ENCODE measurements at places on chromosomes 2 and 18.

GRCh38 chr2:224360801-224361251, 41.1 kb downstream of the FAM124B start:
- DNase-seq, result no peak

GRCh38 chr2:191724015-191724414, 46.1 kb downstream of the NABP1 start:
- no peak for DNase-seq

DNA sequence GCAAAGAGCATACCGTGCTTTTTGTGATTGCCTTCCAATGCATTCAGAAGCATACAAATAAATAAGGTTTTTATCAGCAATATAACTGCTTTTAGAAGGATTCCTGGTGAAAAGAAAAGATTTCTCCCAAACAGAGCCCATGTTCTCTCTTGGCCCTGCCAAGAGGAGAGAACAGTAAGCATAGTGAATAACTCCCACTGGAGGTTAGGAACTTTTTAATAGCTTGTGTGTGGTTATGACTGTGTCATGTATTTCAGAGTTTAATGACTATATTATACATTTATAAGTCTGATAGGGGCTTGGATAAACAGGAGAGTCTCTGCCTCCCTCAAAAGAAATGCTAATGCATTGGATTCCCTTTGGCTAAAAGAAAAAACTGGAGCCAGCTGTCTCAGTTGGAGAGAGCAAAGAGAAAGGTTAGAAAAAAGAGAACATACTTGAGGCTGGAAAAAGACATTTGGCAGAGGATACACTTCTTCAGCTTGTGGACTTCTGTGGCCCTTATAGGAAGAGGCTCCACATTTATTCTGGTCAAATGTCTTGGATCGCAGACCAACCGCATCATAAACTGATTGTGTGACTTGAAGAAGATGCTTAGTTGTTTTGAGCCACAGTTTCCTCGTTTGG, 63.0 kb upstream of the SPRED2 start:
- DNase-seq, result no peak

GRCh38 chr2:239689985-239690384, 289.2 kb upstream of the HDAC4 start:
- DNase-seq, result no peak

DNA sequence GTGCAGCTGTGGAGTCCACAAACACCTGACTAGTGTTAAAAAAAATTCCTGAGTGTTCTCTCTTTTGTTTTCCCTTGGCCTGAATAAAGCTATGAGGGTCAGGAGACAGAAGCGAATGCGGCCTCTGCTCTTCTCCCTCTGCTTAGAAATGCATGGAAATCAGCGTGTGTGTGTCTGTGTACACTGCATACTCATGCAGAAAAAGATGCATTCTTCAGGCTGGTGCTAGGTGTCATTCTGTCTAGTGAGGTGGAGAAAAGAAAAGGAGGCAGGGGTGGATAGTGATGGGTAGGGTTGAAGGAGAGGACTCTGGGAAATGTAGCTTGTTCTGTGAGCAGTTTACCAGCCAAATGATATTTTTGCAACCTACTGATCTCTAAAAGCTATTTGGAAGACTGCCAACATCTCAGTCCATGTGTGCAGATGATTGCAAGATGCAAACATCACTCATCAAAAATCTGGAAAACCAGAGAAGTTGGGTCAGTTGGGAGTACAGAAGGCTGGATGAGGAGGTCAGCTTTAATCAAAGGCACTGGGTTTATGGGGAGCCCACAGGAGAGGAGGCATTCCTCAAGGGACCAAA, 177.7 kb downstream of the INSIG2 start:
- no peak for DNase-seq

DNA sequence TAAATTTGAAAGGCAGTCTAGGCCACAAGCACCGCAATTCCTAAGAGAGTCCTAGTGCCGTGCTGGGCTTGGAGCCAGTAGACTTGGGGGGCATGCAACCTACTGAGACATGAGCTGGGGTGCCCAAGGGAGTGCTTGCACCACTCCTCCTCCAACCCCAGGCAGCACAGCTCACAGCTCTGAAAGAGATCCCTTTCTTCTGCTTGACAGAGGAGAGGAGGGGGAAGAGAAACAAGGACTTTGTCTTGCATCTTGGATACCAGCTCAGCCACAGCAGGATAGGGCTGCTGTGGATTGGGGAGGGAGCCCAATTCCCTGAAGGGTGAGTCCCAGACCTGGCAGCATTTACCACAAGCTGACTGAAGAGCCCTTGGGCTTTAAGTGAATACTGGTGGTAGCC, 134.6 kb downstream of the TMEM131 start:
- DNase-seq, result no peak

DNA sequence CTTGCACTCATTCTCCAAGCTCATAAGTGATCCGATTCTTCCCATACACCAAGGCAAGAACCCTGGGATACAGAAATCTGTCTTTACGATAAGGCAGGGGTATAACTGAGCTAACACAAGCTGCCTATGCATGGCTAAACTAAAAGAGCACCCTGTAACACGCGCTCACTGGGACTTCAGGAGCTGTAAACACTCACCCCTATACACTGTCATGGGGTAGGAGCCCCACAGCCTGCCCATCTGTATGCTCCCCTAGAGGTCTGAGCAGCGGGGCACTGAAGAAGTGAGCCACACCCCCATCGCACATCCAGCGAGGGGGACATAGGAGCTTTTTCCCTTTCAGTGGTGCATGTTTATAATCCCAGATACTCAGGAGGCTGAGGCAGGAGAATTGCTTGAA, 46.7 kb downstream of the METTL8 start:
- no peak for DNase-seq

DNA sequence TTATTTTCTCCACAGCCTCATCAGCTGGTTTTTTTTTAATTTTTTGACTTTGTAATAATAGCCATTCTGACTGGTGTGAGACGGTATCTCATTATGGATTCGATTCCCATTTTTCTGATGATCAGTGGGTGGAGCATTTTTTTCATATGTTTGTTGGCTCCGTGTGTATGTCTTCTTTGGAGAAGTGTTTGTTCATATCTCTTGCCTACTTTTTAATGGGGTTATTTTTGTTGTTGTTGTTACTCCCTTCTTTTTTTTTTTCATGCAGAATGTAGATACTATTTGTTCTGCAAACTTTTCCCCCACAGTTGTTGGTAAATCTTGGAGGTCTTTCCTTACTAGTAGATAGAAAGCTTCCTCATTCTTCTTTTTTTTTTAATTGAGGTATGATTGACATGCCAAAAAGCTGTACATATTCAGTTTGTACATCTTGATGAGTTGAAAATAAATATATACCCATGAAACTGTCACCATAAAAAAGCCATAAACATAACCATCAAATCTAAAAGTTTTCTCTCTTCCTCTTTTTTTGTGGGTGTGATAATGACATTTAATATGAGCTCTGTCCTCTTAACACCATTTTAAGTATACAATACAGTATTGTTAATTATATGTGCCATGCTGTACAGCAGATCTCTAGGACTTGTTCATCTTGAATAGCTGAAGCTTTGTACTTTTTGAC, 21.8 kb upstream of the NT5DC4 start:
- DNase-seq, result no peak
